ENCODE measurements at places on chromosomes 7 and 10. TPM values are rescaled to one million over a fixed set of nuclear protein-coding genes. Genes with fewer than 3 reads are reported as not detected.

DNA sequence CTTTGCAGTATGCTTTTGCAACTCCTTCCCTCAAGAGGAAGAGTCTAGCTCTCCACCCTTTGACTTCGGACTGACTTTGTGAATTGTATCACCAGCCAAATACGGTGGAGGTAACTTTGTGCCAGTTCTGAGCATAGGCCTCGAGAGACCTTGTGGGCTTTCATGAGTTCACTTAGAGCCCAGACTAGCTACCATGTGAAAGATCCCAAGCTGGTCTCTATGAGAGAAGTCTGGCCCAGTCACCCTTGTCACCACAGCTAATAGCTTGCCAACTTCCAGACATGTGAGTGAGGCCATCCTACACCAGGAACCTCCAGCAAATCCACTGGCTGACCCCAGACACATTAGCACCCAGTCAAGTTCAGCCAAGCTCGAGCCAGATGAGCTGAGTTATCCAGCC is 72.2 kb upstream of the EXOC4 start:
- no peak for DNase-seq

Gene CH25H
- total RNA-seq = 2.0 TPM

GRCh38 chr7:108417926-108418325 is 38.3 kb downstream of the NRCAM start:
- DNase-seq = no peak

DNA sequence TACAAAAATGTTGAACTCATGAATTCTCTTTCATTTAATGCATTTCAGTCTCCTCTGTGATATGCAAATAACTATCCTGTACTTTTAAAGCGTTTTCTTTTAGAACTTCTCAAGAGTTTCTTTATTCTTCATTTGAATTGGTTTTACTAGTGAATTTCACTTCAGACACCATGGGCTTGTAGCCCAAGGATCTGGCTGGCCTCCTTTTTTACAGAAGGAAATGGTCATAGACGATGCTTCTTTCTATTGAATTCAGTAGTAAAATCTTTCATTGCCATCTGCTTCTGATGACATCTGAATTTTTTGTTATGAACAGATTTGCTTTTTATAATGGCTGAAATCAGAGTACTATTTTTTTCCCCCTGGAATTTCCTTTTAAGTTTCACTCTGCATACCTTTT is 135.2 kb upstream of the ETV1 start:
- DNase-seq = no peak

DNA sequence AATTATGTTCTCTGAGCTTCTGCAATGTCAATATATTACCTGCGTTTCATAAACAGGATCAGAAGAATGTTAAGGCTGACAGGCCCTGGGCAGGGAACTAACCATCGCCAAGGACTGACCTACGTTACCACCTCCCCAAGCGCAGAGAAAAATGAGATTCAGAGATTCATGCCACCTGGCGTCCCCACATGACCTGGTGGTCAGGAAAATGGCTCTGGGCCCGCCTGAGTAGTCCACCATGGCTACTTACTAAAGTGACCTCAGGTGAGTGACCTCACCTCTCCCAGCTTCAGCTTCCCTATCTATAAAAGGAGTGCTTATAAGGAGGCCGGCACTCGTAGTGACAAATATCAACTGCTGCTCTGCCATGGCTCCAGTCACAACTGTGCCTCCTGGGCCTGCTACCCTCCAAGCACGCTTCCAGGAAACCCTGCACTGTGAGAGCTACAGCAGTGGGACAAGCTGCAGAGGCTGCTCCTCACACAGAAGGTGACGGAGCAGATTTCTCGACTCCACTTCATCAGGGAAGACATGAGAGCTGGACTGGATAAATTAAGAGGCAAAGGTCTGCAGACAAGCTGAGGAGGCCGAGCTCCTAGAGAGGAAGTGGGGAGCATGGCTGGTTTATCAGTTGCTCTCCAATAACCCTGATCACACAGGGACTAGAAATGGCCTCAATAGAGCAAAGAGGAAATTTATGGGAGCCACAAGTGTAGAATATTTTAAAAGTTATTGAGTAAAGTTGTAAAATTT is 103.0 kb downstream of the RNF216 start:
- DNase-seq = no peak

GRCh38 chr7:101691822-101692384 is 62.8 kb upstream of the MYL10 start:
- DNase-seq = no peak

DNA sequence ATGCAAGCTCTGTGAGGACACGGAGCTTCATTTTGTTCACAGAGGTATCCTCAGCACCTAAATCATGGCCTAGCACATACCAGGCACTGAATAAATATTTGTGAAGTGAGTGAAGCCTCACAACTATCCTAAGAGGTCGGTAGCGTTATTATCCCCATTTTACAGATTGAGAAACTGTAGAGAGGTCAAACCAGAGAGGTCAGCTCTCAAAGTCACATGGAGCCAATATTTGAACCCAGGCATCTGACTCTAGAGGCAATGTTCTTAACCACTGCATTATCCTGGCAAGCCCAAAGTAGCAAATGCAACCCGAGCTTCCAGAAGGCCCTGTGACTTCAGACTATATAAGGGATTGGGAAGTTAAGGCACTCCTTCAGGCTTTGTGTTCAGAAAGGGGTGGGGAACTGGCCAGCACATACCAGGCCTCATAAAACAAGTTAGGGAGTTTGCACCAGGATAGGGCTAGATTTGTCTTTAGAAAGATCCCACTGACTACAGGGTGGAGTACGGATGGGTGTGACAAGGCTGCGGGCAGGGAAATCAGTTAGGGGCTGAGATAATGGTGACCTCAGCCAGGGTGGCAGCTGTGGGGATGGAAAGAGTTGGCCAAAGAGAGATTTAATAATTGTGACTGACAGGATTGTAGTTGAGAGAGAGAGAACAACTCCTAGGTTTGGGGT is 101.4 kb downstream of the TBXAS1 start:
- DNase-seq = no peak

DNA sequence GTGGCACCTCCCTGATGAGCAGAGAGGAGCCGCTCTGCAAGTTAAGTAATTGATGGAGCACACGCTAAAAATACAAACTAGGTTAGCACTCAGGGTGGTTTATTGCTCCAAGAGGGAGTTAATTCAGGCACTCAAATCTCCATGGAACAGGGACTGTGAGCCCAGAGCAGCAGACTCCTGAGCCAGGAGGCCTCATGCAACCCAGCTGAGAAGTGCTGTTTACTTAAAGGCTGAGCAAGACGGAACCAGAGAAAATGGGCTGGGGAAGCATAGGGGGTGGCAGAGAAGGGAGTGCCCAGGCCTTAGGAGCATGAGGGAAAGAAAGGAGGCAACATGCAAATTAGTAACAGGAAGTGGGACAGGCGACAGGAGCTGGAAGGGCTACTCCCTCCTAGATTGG is 174.1 kb downstream of the KCNMA1 start:
- DNase-seq = no peak

- no peak for DNase-seq
These were observed 130.6 kb downstream of the PLXDC2 start for GRCh38 chr10:19946791-19947190.

DNA sequence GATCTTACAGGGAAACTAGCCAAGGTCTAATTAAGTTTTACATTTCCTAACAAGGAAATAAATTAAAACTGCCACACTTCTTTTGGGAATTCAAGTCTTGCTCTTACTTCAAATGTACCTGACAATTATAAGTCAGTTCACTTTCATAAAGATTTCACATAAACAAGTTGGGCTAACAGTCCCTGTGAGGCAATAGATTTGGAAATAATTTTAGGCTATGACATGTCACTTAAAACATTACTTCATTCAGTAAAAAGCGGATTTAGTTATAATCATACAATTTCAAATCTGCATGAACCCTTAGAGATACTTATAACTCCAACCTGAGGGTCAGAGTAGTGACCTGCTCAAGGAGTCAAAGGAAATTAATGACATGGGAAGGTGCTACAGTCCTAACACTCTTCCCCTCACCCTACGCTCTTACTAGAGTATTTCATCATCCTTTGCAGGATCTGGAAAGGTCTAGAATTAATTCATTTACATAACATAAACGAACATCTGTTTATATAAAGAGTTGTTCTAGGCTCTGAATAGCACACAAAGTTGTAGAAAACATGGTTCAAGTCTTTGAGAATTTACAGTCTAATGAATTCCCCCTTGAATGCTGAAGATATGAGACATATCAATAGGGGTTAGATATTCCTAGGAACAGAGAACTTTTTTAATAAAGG is 32.3 kb upstream of the DNAJB12 start:
- no peak for DNase-seq
